SK-N-MC (cell line): ENCODE measurements at places on chromosomes 1 and 21.

DNA sequence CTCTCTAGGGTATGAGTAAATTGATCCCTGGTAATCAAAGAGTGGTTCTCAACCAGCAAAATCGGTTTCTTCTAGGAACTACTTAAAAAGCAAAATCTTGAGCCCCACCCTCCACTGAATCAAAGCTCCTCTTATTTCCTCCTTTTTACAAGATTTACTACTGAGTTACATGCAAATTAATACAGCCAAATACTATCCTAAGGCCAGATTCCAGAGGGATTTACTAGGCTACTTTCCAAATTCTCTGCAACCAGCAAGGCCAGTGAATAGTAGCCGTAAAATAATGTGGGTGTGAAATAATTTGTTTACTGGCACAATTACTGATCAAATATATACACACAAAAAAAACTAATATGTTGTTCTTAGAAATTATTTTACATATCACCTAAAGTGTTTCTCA lies 1583.8 kb downstream of the NCAM2 start:
- DNase-seq, result no peak

DNA sequence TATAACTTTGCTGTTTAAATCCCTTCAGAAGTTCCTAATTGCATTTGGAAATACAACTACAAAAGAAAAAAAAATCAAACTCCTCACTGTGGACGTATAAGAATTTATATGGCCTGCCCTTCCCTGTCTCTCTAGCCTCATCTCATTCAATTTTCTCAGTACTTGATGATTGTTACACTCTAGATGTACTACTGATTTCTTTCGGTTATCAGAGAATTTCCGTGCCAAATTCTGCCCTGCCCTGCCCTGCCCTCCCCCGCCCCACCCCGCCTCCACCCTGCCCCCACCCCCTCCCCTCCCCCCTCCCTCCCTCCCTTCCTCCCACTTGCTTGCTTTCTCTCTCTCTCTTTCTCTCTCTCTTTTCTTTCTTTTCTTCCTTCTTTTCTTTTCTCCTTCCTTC lies 71.7 kb upstream of the MPC2 start:
- no peak for DNase-seq

DNA sequence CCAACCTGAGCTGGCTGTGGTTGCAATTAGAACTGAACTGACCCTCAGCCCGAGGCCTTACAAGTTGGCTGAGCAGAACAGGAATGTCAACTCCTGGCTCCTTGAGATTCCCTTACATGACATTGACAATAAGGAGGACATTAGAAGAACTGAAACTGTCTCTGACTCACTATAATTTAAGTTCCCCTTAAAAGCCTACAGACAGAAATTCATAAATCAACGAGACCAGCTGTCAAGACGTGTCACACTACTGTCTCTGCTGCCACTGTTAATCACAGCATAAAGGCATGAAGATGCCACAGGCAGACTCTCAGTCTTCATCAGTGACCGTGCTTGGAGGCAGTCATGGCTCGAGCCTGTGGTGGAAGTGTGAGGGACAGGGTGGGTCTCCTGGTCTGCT lies 168.8 kb downstream of the GABPA start:
- no peak for DNase-seq

DNA sequence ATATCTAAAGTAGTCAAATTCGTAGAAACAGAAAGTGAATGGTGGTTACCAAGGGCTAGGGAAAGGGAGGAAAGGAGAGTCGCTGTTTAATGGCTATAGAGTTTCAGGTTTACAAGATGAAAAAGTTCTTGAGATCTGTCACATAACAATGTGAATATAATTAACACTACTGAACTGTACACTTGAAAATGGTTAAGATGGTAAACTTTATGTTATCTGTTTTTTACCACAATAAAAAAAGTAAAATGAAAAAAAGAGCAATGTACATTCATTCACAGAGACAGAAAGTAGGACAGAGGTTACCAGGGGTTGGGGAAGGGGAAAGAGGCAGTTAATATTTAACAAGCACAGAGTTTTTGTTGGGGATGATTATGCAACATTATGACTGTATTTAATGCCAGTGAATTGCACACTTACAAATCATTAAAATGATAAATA lies 53.3 kb upstream of the SEC16B start:
- DNase-seq, result no peak

DNA sequence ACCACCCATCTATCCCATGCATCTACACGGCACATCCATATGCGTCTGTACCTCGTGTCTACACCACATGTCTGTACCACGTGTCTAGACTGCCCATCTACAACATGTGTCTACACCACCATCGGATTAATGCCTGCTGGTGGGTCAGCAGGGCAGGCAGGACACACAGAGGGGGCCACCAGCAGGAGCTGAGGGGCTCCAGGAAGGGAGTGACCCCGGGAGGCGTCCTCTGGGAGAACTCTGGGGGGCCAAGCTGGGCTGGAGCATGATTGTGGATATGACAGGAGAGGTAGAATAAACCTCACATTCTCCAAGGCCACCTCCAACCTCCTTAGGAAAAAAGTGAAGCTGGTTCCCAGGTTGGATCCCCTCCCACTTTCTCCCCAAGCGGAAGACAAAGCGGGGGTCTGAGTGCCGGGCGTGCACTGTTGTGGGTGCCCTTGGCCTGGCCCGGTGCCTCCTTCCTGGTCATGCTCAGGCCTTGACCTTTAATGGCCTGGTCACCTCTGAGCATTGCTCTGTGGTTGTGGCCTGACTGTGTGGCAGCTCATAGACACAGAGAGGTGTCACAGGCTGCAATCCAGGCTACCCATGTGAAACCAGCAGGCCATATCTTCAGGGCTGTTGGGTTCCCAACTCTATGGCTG lies 881 bp upstream of the ACTRT2 start:
- DNase-seq, result no peak

- no peak for DNase-seq
Measured at GRCh38 chr1:229365569-229365968, 22.7 kb upstream of the CCSAP start.

GRCh38 chr1:119870917-119871596 lies 25.3 kb downstream of the ADAM30 start:
- DNase-seq, result peak; percentile 52
